T-helper 1 cell (primary cell): ENCODE measurements at places on chromosomes 2 and 18.

DNA sequence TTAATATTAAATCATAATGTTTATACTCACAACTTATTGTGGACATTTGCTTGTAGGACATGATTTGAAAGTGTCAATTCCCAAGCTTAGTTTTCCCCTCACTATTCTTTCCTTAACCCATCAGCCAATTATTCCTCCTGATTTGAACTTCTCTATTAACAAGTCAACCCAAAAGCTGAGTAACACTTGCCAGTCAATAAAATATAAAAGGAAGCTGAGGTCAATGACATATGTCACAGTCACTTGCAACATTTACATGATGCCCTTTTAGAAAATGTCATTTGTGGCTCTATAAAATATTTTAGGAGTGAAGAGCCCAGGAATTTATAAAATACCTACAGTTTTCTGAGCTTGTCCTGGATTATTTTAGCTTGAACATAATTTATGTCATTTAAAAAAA lies 7.2 kb downstream of the CCDC68 start:
- DNase-seq, result no peak

GRCh38 chr18:31042406-31043181 lies at the start of gene DSC3:
TSS of gene DSC3 (minus strand) at chr18:31042742. CDS start at chr18:31042660, 82 bp downstream.
- no peak for DNase-seq

DNA sequence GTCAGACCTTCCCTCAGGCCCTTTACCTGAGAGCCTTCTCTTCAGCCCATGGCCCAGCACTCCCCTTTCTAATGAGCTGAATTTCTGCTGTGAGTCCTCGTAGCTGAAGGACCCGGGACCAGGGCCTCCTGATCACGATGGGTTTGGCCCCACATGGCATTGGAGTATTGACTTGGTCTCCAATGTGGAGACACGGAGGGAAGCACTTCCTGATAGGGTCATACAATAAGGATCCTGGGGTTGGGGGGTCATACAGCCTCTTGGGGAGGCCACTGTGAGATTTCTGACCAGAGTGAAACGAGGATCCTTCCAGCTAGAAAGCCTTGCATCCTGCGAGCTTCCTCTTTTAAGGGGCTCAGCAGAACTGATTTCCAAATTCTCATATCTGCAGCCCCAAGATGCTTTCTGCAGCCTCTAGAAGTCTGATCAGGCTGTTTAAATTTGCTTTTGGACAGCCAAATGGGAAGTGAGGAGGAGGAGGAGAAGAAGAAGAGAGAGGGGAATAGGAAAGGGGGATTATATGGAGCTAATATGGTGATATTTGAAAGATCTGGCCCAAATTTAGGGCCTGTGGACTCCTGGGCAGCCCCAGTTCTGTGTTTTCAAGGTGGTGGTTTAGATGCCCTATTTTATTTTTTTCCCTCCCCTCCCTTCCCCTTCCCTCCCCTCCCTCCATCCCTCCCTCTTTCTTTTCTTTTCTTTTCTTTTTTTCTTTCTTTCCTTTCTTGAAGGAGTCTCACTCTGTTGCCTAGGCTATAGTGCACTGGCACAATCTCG lies 38.9 kb downstream of the RHOB start:
- no peak for DNase-seq

DNA sequence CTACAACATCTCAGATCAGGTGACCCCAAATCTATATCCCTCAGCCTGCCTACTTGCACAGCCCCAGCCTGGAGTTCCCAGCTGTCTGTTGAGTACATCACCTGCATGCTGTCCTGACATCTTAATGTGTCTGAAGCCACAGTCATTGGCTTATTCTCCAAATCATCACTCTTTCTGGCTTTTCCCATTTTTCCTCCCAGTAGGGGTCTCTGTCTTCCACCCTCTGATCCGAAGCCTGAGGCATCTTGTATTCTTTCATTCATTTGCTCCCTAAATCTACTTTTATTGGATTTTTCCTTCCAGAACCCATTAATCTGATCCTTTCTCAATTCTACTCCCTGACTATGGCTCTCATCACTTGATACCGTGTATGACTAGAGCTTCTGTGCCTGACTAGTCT lies 332.9 kb upstream of the DCC start:
- no peak for DNase-seq

DNA sequence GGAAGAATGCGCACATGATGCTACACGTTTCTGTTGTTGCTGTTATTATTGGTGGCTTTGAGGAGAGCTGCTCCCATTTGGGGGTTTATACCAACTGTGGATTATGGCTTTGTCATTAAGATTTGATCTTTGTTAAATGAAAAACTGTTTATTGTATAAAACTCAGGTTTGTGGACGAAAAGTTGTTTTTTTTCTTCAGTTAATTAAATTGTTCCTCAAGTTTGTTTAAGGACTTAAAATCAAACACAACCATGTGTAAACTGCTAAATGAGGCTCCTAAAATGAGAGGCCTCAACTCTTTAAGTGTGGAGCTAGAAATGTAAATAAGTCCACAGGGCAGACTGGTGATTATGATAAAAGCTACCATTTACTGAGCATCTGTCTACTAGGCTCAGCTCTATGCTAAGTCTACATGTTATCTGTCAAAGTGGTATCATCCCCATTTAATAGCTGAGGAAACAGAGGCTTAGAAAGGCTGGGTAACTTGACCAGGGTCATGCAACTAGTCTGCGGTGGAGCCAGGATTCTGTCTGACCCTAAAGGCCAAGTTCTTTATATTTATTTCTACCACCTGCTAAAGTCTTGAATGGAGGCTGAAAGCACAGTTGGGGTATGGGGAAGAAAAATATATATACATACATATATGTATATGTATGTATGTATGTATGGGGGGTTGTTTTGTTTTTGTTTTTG lies 4.1 kb downstream of the MYCN start:
- DNase-seq, result no peak

- no peak for DNase-seq
Observed at GRCh38 chr2:54360055-54360792, 95.9 kb upstream of the SPTBN1 start.

DNA sequence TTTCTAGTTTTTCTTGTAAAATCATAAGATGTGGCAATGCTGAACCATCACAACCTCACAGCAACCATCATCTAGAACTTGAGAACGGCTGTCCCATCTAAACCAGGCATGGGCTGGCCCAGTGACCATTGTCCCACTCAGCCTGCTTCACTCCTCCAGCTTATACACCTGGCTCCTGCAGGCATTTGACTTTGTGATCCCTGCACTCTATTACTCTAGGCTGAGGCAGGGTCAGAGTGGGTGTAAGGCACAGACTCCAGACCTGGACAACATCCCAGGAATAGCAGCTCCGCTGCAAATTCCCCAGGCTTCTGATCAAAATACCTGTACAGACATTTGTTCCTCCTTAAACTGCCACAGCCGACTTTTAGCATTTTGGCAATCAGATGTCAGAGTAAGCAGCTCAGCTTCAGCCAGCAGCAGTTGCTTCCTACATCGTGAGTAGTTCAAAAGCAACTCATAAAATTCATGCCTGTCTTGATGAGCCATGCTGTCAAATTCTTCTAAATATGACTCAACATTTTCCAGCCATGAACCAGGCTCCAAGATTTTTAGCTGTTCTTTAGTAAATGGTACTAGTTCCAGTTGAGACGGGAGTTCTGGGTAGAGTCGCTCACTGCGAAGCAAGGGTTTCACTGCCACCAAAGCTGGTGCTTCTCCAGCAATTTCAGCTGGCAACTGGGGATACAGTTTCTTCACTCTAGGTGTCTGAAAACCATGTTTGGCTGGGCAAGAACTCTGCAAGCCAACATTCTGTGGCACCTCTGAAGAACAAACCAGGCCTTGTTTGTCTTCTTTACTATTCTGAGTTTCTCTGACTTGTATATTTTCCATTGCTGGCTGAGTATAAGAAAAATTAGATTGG lies 12.8 kb downstream of the EPG5 start:
- DNase-seq, result no peak

DNA sequence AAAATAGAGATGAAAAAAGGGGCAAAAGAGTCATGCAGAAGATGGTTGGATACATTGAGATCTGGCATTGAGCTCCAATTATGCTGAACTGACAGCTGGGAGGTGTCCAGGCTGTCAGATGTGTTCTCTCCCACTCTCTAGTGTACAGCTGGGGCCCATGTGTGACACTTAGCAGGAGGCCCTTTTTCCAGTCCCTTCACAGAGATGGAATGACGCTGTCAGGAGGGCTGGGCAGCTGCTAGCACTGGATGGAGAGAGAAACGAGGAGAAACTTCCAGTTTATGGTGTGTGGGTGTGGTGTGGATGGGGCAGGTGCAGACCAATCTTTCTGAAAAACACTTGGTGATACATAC lies 437.7 kb upstream of the HS6ST1 start:
- DNase-seq, result no peak

GRCh38 chr2:222582928-222583327 lies 73.0 kb downstream of the FARSB start:
- DNase-seq, result no peak

DNA sequence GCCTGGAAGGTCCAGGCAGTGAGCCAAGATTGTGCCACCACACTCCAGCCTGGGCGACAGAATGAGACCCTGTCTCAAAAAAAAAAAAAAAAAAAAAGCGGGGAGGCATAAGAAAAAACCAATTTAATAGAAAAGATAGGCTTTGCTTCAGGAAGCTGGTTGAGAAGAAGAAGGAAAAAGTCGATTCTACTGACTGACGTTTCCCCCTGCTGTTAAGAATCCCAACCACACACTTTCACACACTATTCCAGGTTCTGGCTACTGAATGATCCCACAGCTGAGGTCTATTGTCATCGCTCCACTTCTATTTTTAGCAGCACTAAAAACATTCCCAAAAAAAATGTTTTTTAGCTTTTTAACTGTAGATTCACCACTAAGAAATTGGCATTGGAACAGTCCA lies 6.7 kb upstream of the CHCHD5 start:
- DNase-seq, result no peak

- no peak for DNase-seq
Observed at GRCh38 chr2:60560734-60561644, 7.5 kb upstream of the BCL11A start.
